ENCODE measurements at places on chromosomes 5 and 9. TPM values are rescaled to one million over a fixed set of nuclear protein-coding genes. Genes with fewer than 3 reads are reported as not detected.

Gene SMC2
- 29.2 TPM for total RNA-seq

Gene SLC34A1
- not detected for total RNA-seq

Gene CNOT8
- 72.7 TPM for total RNA-seq

Gene NPR3
- 2.2 TPM for total RNA-seq

- no peak for DNase-seq
These were observed 39.5 kb downstream of the RASGEF1C start for GRCh38 chr5:180169248-180170105.

GRCh38 chr5:160685695-160686094 lies 166.3 kb downstream of the ATP10B start:
- no peak for DNase-seq
